ENCODE measurements at places on chromosomes 12 and 14.

GRCh38 chr14:100339766-100340422 is 16.8 kb downstream of the SLC25A47 start:
- no peak for DNase-seq

- DNase-seq = no peak
Observed at GRCh38 chr14:73264080-73264884, 27.0 kb downstream of the PAPLN start.

GRCh38 chr14:93893661-93894261 is 33.4 kb upstream of the FAM181A start:
- no peak for DNase-seq

GRCh38 chr14:92607702-92608429 is 94.3 kb downstream of the RIN3 start:
- DNase-seq = no peak

- no peak for DNase-seq
Observed at GRCh38 chr14:22797017-22797917, 18.0 kb downstream of the SLC7A7 start.

DNA sequence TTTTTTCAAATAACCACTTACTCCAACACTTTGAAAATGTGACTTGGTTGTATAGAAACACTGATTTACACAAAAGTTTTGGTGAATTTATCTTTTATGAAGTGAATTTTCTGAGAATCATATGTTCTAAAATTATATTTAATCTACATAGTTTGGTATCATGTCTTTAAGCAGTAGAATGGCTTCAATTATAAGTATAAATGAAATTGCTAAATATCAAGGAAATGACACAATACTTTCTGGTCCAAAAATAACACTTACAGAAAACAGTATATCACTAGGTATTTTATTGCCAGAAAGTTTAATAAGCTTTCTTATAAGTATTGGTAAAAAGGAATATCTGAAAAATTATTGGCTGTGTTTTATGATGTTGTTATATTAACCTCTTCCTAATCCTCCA is 90.9 kb downstream of the SRGAP1 start:
- DNase-seq = no peak

- no peak for DNase-seq
Observed at GRCh38 chr14:28966416-28967233, 200.0 kb downstream of the FOXG1 start.

DNA sequence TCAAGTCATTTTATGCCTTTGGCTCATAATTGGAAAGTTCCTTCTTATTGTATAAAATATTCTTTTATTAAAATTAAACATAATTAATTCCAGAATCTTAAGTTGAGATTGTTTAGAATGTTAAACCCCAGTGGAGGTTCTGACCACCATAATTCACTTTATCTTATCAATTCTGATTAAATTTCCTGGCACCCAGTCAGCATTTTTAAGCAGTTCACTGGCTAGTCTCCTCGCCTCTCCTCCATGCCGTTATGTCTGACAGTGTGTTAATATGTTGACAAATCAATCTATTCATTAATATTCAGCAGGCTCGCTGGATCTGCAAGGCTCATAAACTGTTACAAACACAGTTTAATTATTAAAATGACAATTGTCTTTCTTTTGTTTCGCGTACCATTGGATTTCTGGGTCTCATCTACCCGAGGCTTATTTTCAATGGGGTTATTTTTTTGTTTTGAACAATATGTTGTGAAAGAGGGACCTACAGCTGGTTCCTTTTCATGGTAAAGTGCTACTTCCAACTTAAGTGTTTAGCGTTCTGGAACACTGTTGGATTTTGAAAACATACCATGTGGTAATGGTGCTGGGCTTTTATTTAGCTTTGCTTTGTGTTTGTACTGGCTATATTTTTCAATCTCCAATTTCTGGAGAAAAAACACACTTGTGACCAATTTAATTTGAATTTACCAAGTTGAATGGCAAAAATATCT is 339.7 kb downstream of the PRKD1 start:
- no peak for DNase-seq

All from bone marrow (tissue), 2 donors.